Central memory CD4-positive, alpha-beta T cell (primary cell): ENCODE measurements at places on chromosomes 5 and 9.

DNA sequence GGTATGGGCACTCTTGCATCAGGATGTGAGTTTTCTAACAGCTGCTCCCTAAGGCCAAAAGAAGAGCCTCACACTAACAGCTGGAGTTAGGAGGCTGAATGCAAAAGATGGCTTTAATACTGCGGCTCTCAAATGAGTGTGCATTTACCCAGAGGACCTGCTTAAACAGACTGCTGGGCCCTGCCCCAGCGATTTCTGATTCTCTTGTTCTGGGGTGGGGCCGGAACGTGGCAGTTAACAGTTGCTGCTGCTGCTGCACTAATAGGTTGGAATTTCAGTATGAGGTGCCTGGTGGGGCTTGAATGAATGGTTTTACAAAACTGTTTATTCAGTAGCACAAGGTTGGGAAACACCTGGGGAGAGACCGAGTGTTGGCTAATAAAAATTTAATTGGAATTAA is 26.1 kb downstream of the HMGCR start:
- DNase-seq: no peak

DNA sequence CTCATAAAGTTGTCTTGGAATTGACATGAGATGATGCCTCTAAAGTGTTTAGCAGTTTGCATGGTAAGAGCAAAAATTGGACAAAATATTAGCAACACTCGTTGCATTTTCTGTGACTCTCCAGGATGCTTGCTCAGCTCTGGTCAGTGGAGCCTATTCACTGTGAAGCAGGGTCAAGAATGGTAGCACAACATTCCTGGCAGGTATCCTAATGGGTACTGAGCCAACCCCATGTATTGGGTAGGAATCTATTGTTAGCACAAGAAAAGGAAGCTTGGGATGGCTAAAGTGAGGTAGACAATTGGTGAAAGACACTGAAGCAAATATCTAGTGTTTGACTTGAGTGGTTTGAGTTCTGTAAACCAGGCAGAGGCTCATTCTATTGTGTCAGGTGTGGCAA is 10.4 kb upstream of the ACTBL2 start:
- DNase-seq: no peak

DNA sequence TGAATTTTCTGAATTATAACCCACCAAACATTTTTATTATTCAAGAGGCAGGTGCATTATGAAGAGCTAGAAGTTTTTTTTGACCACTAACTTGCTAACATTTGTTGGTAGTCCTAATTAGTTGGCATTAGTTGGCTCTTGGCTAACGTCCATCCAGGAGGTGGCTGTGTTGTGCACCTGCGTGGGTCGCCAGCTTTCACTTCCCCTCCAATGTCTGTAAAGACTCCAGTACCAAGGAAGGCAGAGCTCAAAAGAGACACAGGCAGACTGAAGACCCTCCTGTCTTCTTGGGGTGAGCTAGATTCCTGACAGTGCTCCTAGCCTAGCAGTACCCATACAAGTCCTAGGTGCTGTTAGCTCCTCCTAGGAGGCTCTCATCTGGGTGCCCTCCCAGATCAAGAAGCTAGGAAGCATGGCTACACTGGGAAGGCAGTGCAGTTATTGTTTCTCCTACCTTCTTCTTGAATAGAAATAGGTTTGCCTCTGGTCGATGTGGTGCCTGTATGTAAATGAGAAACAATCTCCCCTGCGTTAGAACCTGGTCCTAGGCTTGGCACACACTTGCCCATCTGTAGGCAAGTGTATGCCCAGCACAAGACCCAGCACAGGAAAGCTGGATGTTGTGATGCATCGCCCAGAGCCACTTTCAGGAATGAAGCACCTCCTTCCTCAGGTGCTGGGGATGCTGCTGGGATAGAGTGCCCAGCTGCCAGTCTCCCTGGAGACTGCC is 190.9 kb downstream of the ICE1 start:
- DNase-seq: no peak

- DNase-seq: no peak
These were observed 31.7 kb downstream of the EPB41L4B start for GRCh38 chr9:109289186-109289585.

DNA sequence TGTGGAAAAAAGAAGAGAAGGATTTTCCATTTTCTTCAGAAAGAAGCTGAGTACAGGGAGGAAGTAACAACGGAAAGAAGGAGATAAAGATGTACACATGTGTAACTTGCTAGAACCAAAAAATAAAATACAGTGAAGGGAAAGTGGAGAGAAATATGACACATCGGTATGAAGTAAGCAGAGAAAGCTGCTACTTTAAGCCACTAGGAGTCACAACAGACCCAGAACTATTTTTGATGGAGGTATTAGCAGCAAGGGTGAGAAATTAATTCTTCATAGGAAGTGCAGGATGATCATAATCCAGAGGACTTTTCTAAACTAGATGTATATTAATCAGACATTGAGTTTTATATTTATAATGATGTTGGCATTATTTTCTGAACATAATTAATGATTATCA is 88.5 kb downstream of the FAM174A start:
- peak; percentile 21 for DNase-seq

GRCh38 chr5:163914910-163915309 is 409.5 kb downstream of the MAT2B start:
- no peak for DNase-seq

GRCh38 chr5:79621056-79621455 is 8.8 kb downstream of the TENT2 start:
- no peak for DNase-seq

GRCh38 chr5:124263680-124264491 is 482.6 kb downstream of the ZNF608 start:
- DNase-seq: no peak

GRCh38 chr5:44495280-44495679 is 106.1 kb upstream of the FGF10 start:
- no peak for DNase-seq

DNA sequence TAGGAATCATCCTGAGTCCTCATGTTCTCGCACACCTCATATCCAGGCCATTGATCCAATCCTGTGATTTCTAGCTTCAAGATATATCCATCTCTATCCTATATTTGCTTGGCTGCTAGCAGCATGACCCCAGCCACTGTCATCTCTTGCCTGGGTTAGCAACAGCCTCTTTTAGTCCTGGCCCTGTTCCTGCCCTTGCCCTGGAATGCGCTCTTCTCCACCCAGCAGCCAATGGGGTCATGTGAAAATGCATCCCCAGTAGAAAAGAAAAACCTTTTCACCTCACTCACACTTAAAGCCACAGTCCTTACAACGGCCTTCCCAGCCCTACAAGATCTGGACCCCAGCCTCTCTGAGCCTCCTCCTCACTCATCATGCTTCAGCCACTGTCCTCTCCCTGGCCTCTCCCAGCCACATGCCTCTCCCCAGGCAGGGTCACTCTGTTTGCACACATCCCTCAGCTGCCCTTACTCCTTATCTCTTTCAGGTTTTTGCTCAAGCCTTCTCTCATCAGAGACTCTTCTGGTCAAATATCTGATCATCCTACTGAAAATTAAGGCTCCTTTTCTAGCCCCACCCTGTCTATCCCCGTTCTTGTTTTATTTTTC is 34.3 kb upstream of the NR3C1 start:
- no peak for DNase-seq

DNA sequence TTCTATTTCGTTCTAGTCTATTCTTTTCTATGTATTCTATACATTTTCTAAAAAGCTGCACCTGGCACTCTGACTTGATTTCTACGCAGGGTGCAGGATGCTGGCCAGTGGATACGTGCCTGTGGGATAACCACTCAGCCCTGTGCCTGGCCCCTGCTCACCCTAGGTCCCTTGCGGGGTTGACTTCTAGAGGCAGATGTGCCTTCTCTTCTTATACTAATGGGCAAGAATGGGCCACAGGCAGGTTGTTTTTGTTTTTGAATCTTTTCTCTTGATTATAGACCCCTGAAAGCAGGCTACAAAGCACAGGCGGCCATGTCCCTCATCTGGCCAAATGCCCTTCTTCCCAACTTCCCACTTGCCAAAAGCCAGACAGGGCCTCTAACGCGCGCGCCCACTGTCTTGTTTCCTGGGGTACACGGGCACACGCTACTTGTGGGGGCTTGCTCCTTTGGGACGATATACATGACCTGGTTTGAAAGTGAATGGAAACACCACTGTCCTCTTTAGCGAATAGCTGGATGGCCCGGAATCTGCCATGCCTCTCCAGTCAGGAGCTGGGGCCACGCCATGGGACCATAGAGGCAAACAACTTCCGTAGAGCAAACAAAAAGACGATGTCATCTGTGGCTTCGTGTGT is 162.7 kb upstream of the IRX2 start:
- DNase-seq: no peak

DNA sequence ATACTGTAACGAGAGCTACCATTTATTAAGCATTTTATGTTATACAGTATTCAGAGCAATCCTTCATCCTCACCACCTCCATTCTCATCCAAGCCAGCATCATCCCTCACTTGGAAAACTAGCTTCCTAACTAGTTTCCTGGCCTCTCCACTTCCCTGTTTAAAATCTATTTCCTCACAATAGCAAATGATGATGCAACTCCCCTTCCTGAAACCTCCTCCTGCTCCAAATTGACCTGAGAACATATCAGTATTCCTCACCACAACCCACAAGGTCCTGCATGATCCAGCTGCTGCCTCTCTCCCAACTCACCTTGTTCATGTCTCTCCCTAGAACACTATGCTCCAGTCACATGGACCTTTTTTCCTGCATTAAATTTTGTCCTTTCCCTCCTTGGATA is 4.3 kb upstream of the SLC36A2 start:
- no peak for DNase-seq

GRCh38 chr5:172175263-172175719 is 12.7 kb downstream of the STK10 start:
- peak; percentile 88 for DNase-seq

DNA sequence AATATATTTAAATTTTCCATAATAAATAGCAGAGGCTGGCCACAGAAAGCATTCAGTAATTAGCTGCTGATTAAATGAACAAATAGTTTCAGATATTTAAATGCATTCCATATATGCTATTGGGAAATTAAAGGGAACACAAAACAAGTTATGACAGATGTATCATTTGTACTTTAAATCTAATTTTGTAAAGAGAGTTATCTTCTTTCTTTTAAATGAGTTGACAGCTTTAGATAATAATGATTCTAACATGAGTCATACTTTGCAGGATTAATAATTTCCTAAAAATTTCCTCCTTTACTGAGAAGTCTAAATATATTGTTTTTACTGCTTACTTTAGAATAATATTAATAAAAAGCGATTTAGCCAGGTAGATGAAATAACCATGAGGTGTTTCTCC is 320.1 kb downstream of the ADAMTS6 start:
- DNase-seq: no peak

DNA sequence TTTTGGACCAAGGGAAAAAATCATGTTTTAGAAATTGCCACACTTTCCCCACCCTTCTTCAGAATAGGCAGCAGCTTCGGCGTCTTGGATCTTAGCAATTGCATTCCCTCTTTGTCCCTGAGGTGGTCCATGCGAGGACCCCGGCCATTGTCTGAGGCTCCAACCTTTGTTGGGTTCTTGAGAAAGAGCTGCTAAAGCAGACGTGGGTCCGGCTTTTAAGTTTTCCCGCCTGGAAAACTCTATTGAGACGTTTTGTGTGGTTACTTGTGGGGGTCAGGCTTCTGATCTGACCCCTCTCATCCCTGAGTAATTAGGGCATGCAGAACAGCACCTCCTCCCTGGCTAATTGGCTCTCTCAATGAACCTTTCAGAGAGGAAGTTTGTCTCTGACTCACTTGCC is 509.6 kb upstream of the TNC start:
- no peak for DNase-seq

DNA sequence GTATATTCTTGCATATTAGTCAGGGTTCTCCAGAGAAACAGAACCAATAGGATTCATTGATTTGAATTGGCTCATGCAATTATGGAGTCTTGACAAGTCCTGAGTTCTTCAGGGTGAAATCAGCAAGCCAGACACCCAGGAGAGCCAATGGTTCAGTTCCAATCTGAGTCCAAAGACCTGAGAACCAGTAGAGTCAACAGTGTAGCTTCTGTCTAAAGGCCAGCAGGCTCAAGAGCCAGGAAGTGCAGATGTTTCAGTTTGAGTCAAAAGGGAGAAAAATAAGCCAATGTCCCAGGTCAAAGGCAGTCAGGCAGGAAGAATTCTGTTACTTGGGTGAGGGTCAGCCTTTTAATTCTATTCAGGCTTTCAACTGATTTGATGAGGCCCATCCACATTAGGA is 37.8 kb upstream of the ANKRD34B start:
- DNase-seq: no peak

- no peak for DNase-seq
These were observed 251.8 kb upstream of the POU5F2 start for GRCh38 chr5:93993161-93993560.

DNA sequence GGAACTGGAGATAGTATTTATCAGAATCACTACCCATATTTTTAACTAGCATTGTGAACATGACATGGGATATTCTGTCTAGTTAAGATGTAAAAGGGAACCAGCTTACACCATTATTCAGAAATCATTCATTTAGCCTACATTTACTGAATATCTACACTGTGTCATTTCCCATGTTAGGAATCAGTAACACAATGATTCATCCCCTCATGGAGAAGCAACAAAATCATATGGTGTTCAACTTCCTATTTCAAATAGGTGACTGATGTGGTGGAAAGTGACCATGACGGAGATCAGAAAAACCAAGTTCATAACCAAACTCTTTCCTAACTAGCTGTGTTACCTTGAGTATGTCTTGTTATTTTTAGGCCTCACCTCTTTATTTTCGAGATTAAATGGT is 550.0 kb upstream of the TUSC1 start:
- no peak for DNase-seq

GRCh38 chr9:123335986-123336329 is 20.0 kb upstream of the CRB2 start:
- DNase-seq: no peak

GRCh38 chr9:92749934-92750315 is 14.7 kb downstream of the BICD2 start:
- no peak for DNase-seq

DNA sequence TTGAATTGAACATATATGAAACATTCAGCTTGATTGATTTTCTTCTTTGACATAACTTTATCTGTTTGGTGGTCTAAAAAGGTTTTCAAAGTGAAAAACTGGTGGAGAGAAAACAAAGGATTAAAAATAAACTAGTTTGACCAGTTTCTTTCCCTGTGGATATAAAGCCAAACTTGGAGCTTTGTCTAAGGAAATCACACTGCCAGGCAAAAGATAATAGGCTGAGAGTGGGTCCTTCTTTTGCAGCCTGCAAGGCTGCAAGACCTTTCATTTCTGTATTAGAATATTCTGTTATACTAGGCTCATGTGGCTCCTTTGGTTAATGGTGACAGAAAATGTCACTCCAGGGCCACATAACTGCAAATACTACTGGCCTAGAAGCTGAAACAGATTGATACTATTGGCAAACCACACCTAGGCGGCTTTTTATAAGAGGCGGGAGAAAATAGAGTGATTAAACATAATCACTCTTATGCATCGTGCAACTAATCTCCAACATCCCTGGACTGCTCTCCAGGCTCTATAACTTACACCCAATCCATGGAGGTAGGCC is 129.1 kb upstream of the ZNF462 start:
- no peak for DNase-seq
